ENCODE measurements at places on chromosomes 4 and X.

DNA sequence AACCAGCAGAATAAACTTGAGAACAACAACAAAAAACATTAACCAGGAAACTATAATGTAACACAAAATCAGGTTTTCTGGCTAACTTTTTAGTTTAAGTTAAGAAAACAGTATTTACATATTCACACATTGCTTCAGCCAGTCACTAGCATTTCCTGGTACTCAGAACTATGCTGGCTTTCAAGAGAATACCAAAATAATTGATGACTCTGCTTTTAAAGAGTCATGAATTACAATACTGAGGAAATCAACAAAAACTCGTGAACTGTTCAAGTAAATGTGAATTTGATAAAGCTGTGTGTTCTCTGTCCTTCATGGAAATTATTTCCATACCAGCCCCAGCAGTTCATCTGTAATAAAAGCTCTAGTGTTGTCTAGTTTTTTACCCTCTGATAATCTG, 27.4 kb downstream of the PRSS12 start:
- DNase-seq, result no peak

- no peak for DNase-seq
Observed at GRCh38 chr4:61588621-61589402, 388.7 kb downstream of the ADGRL3 start.

DNA sequence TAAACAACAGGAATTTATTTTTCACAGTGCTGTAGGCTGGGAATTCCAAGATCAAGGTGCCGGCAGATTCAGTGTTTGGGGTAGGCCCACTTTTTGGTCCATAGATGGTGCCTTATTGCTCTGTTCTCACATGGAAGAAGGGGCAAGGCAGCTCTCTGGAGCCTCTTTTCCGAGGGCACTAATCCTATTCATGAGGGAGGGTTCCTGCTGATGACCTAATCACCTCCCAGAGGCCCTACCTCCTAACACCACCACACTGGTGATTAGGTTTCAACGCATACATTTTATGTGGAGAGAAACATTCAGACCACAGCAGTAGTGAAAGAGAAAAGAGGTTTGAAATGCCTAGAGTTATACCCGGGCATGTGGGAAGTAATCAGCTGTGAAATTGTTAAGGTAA, 1.4 kb upstream of the POLA1 start:
- DNase-seq, result no peak

GRCh38 chr4:73189274-73189810, 69.3 kb downstream of the ANKRD17 start:
- no peak for DNase-seq

DNA sequence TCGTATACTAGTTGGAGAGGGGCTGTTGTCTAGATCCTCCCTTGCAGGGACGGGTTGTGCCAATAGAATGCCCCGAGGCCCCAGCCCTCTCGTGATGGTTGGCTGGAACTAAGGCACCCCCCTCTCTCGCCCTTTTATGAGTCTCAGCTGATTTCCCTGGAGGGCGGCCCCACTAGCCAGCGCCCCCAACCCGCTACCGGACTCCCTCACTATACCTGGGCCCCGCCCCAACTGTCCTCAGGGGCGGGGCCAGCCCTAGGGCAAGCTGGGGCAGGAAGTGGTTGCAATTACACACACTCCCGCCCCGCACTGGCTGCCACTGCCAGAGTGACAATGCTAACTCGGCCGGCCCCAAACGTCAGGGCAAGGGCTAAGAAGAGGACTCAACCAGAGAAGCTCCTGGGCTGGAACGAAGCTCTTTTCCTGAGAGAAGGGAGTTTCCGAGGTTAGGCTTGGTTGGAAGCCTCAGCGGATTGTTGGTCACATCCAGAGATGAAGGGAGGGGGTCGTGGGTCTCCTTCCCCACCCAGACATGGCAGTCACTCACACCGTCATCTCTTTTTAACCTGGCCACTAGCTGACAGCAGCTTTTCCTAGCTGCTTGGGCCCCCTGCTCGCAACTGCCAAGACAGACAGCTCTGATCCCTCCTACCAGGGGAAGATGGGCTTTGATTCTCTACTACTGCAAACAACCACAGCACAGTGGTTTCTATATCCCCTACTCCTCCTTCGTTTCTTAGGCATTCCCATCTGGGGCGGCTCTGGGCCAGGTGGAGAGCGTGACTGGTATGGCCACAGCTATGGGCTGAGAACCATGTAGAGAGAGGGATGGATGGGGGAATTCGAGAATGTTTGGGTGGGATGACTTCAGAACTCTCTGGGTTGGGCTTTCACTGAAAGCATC, 21.0 kb upstream of the BCORL1 start:
- peak; percentile 29 for DNase-seq

- DNase-seq, result no peak
Observed at GRCh38 chr4:80312124-80312523, 23.4 kb upstream of the CFAP299 start.

DNA sequence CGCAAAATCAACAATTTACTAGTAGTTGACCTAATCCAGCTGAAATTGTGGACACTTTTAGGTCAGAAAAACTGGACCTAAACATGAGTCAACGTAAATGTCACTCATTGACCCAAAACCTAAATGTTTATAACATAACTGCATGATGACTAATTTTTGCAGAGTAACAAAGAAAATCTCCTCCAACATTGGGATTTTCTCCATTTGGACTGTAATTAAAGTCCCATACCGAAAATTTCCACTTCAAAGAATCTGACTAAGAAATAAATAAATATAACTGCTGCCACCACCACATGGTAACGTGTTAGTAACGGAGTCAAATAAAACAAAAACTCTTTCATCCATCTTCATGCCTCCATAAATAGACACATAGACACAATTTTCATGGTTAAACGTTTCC, 1.9 kb downstream of the ADGRA3 start:
- DNase-seq, result no peak

GRCh38 chr4:147813973-147814372, 82.1 kb downstream of the ARHGAP10 start:
- no peak for DNase-seq

GRCh38 chrX:1421433-1422134, 29.7 kb upstream of the SLC25A6 start:
- no peak for DNase-seq

GRCh38 chr4:158741326-158742021, 18.3 kb upstream of the PPID start:
- DNase-seq, result no peak

DNA sequence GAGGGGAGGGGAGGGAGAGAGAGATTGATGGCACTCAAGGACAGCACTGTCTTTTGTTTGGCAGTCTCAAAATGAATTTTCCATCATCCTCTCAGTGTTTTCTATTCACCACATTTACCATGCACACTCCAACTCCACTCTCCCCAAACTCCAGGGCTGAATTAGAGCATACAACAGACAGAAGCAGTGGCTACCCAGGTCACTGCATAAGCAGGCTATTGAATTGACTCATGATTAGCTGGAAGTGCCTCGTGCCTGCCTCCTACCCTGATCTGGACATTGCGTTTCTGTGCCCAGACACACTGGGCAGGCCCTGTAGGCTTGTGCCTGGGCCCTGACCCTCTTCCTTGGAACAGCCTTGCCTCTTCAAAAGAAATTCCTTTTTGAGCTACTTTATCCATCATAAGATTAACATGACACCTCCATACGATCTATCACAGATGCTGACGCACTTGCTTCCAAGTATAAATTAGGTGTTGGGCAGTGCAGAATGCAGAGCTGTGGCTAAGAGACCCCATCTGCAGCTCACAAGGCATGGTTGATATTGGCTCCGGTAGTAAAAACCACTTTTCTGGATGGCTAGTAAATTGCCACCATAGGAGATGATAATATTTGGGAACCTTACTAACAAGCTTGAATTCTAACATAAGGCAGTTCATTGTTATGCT, 752.9 kb downstream of the RPA4 start:
- DNase-seq, result no peak

DNA sequence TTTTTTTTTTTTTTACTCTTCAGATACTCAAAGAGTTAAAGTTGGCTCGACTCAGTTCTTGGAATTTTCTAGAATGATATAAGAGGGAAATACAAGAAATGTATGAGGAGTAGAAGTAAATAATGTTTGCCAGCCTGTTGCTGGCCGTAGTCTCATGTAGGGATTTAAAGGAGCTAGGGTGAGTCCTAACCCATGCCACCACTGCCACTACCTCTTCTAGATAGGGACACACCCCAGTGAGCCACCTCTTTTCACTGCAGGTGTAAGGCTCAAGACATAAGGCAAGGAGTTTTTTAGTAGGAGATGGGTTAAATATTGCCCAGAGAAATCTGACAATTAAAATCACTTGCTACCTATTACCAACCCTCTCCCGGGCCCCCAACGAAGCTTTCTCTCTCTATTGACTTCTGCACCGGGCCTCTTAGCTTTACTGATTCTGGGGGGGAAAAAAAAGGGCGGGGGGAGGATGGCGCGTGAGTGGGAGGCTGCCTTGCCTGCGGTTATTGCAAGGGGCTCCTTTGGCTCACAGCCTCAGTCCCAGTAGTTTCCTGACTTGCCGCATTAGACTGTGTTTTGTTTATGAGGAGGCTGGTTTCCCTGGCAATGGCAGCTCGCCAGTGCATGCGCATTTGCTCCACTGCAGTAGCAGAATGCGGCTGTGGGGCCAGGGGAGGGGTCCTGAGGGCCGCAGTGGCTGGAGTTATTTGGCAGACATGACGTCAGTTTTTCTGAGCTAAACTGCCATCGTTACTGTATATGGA, 3.0 kb downstream of the LINC00632 start:
- no peak for DNase-seq

GRCh38 chr4:138646383-138646782, 369.2 kb upstream of the NOCT start:
- DNase-seq, result no peak

Measured in stimulated activated CD8-positive, alpha-beta memory T cell treated with anti-CD3 and anti-CD28 coated beads, Interleukin-4, amount 100 ng/mL, for 4 hours (primary cell).